GM23338 (cell line): ENCODE measurements at places on chromosomes 2 and 18. TPM values are rescaled to one million over a fixed set of nuclear protein-coding genes. Genes with fewer than 3 reads are reported as not detected.

GRCh38 chr2:191610756-191611155 lies 67.2 kb upstream of the NABP1 start:
- DNase-seq: no peak

- no peak for DNase-seq
Observed at GRCh38 chr2:10863837-10864236, 47.9 kb upstream of the KCNF1 start.

DYNAP gene
- total RNA-seq: 0.28 and 1.0 TPM in 2 replicates

CCDC148 gene
- total RNA-seq: 0.16 and 1.2 TPM in 2 replicates
